ENCODE measurements at places on chromosomes 5 and 9.

DNA sequence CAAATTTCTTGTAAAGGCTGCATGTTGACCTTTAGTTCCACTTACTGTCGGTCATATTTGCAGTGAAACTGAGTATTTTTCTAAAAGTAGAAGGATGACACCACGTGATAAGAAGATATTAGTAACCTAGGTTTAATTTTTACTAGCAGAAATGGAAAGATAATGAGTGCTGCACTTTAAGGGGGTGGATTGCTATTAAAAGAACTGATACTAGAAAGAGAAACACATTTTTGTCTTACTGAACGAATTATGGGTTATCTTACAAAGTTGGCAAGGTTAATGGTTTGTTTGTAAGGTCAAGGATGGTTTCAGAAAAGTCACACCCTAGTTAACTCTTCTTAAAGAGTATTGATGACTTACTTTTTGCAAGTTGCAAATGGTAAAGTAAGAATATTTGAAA, 2.4 kb downstream of the MACIR start:
- DNase-seq, result no peak

DNA sequence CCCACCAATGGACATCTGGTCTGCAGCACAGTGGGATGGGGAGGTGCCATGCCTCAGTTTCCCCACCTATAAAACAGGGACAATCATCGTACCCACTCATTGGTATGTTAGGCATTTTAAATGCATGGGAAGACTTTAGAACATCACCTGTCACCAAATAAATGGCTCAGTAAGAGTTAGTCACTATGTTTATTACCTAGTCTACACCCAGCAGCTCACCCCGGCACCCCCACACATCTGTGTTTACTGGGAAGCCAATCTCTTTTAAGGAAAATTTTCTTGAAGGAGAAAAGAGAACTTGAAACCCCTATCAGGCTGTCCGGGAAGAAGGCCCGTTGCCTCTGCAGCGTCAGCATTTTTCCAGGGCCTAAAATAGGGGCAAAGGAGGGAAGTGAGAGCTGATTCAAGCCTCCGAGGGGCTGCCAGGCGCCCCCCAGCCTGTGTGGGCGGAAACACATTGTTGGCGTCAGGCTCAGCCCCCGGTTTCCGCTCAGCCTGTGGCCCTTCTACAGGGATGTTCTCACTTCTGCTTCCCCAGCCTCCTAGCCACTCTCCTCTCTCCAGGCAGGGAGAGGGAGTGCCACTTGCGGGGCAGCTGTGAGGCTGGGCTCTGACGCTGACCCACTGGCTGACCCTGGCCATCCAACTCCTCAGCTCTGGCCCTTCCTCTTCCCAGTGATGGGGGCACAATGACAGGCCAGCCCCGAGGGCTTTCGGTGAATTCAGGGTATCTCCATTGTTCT, 4.6 kb downstream of the CSF1R start:
- DNase-seq, result no peak

GRCh38 chr9:118650417-118650816, 718.8 kb downstream of the BRINP1 start:
- DNase-seq, result no peak

GRCh38 chr5:143302341-143303045, 101.0 kb downstream of the NR3C1 start:
- no peak for DNase-seq

GRCh38 chr5:163409384-163409783, 28.0 kb upstream of the CCNG1 start:
- no peak for DNase-seq

- no peak for DNase-seq
These were observed 98.2 kb upstream of the CCNG1 start for GRCh38 chr5:163339148-163339547.

DNA sequence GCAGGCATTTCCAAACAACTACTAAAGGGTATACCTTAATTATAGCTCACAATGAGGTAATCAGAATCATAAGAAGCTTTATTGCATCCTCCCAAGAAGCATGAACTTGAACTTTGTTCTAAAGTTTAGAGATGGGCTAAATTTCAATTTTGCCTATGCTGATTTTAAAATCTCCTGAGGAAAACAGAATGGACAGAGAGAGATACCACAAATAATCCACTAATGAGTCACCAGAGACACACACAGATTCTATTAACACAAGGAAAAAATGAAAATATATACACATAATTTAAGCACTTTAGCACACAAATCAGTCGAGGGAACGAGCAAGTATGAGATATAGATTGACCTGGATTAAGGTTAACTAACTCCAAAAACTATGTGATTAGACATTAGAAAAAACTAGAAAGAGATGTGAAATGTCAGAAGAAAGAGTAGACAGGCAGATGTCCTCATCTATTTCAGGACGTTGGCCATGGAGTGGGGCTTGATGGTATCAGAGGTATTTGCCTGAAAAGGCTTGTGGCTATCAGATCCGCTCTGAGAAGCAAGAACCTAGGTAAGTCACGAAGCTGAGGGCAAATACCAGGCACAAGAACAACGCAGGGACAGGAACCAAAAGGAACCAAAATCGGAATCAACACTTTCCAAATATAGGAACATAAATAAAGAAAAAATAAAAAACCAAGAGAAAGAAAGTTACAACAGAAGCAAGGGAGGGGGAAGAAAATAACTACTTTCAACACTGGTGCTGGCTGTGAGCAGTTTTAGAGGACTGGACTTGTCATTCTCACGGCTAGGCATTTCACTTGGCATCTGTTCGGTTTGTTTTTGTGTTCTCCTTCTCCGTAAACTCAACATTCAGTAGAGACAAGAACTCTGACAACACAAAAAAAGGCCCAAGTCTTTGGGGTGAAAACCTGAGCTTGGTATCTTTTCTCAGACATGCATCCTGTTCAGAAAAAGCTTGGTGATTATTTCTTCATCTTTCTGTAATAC, 294.6 kb upstream of the PUM3 start:
- DNase-seq, result no peak

- DNase-seq, result no peak
These were observed 212.3 kb upstream of the ATP10B start for GRCh38 chr5:161064297-161064696.

GRCh38 chr9:122029898-122030297, 63.2 kb downstream of the TTLL11 start:
- no peak for DNase-seq

GRCh38 chr9:37975639-37976038, 71.7 kb upstream of the SLC25A51 start:
- DNase-seq, result no peak
